NCI-H2081 treated with DMSO at 0.1 percent for 48 hours (cell line): ENCODE measurements at places on chromosomes 6 and 20.

DNA sequence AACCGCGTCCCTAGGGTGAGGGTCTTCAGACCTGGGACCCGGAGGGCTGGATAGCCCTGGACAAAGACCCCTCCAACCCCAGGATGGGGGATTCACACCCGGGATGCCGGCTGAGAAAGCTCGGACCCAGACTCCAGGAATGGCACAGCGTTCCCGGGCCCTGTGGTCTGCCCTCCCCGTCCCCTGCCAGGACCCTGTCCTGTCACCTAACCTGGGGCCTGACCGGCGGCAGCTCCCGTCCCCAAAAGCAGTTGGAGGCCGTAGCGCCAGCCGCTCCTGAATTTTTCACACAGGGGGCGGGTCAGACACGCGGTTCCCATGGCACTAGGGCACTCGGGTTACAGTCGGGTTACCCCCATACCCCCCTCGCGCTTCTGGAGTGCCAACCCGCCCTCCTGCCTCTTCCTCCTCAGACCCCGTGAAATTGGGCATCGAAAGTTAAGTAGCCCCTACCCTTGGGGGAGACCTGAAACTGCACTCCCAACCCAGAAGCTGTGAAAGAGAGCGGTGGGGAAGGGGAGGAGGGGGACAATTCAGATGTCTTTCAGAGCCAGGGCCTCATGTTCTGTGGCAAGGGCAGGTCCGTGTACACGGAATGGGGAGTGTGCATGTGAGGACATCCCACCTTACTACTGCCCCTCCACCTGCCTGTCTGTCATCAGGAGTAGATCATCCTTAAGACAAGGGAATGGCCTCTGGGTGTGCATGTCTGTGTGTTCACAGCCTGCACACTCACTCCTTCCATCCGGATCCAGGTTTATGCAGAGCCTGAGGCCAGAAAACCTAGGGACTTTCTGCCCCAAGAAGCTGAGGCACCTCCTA, 595 bp downstream of the REM1 start:
- no peak for DNase-seq

DNA sequence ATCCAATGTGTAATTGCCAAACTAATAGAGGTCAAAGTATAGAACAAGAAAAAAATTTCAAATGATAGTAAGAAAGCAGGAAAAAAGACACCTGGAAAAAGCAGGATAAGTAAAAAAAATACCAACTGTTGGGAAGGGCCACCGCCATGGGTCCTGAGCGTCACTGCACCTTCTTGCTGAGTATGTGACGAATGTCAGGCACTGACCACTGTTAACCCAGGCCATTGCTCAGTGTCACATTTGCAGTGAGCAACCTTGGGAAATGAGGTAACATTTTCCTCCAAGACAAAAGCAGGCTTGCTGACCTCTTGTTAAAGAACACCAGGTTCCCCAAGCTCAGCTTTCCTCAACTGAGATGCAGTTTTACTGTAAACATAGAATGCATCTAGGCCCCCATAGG, 15.6 kb upstream of the RPS6KA2 start:
- DNase-seq = no peak

GRCh38 chr20:54268941-54269340, 61.1 kb downstream of the PFDN4 start:
- no peak for DNase-seq

GRCh38 chr6:37830225-37830624, 10.7 kb downstream of the ZFAND3 start:
- DNase-seq = no peak

- no peak for DNase-seq
Observed at GRCh38 chr6:150394899-150395295, 26.1 kb downstream of the IYD start.
